ENCODE measurements at places on chromosomes 7 and 10.

GRCh38 chr10:60212195-60212594 lies 177.5 kb downstream of the ANK3 start:
- no peak for DNase-seq

GRCh38 chr10:132151286-132151950 lies 35.3 kb upstream of the DPYSL4 start:
- DNase-seq = no peak

DNA sequence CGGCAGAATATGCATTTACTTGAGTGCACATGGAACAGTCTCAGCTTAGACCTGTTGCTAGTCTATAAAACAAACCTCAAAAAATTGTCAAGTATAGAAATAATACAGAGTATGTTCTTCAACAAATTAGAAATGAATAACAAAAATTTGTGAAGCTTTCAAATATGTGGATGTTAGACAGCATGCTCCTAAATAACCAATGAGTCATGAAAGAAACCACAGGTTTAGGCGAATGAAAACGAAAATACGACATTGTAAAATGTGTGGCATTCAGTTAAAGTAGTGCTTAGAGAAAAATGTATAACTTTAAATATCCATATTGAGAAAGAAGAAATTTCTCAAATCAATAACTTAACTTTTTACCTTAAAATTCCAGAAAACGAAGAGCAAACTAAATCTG lies 760.0 kb upstream of the SORCS1 start:
- no peak for DNase-seq

- DNase-seq = no peak
Measured at GRCh38 chr7:94296881-94297280, 97.8 kb upstream of the COL1A2 start.

GRCh38 chr10:117137911-117138642 lies at the start of gene VAX1:
Gene VAX1, minus strand, starts transcription at chr10:117138270. Its CDS starts 214 bp downstream, at chr10:117138056.
- no peak for DNase-seq

DNA sequence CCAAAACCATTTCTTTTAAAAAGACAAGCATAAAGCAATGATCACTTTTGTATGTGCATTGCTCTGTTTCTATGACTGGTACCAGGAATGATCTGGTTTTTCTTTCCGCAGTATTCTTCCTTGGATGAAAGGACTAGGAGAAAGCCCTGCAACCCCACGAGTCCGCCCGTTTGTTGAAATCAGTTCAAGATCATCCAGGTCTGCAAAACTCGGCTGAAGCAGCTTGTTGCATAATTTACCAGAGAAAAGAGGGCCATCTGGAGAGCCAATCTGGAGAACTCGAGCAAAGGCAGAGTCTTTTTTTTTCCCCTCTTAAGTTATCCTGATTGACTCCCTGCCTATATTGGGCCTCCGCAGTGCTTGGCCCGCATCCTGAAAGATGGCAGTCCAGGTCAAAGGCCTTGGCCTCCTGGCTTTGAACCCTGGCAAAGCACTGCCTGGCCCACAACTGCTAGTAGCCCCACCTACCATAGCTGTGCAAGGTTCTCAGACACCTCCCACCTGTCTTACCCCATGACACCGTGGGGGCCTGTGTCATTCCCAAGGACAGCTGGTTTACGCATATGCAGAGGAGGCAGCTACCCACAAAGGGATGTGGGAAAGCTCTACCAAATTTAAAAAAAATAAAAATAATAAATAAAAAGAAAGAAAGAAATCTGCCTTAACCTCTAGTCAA lies 572.2 kb downstream of the INHBA start:
- no peak for DNase-seq

- no peak for DNase-seq
Measured at GRCh38 chr7:121961089-121961867, 88.3 kb downstream of the PTPRZ1 start.

DNA sequence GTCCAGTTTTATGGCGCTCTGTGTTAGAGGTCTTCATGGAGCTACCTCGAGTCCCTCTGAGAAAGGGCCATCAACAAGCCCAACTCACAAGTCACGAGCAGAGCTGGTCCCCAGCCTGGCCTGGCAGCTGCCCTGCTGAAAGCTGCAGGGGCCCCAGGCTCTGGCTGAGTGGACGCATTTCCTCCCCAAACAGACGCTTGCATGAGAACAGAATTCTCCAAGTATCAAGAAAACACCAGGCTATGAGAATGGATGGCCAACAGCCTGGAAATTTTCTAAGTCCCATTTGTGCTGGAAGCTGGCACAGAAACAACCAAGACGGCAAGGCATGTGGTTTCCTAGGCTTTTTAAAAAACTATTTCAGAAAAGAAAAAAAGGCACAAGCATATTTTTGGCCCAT lies 114.8 kb downstream of the FAM53B start:
- no peak for DNase-seq

DNA sequence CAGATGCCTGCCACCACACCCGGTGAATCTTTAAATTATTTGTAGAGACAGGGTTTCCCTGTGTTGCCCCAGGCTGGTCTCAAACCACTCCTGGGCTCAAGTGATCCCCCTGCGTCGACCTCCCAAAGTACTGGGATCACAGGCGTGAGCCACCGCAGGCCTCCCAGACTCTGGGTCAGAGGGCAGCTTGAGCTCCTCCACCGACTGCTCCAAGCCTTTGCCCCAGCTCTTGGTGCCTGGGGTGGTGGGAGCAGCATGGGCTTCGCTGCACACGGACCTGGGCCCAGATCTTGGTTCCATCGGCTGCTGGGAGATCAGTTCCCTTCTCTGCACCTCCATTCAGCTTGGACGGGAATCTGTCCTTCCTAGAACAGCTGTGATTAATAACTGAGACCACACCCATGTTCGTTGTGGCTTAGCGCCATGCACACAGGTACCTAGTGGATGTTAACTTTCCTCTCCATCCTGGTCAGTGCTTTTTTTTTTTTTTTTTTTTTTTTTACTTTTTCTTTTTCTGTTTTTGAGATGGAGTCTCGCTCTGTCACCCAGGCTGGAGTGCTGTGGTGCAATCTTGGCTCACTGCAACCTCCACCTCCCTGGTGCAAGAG lies 125.3 kb downstream of the CUX1 start:
- no peak for DNase-seq

DNA sequence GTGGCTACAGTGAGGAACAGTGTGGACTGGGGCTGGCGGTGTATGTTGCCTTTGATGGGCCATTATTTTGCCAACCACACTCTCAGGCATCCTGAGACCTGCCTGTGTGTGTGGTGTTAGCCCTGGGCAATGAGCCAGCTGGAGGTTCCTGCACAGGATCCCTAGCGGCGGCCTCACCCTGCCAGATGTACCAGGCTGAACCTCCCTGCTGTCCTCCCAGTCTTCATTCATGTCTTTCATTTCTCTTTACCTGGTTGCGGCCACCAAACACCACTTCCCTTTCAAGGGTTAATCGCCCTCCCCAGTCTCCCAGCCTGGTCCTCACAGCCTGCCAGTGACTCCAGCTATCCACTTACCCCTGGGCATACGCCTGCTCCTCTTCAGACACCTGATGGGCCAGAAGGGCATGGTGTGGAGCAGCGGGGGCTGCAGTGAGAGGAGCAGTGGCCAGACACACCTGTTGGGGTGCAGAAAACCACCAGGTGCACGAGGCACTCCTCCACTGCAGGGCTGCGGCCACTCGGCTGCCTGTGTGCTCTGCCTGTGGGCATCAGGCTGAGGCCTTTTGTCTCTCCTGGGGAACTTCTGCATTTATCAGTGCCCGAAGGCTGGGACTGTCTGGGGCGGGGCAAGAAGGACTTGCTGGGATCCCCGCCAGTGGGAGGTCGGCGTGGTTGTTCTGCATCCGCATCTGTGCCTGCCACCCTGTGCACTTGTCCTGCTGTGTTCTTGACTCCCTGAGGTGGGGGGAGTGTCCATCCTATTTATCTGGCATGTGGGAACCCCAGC lies 111.6 kb downstream of the ARHGAP22 start:
- no peak for DNase-seq

- DNase-seq = no peak
Measured at GRCh38 chr10:11042357-11042756, 24.7 kb downstream of the CELF2 start.

- DNase-seq = peak; percentile 5
Measured at GRCh38 chr7:64946772-64947171, 43.7 kb downstream of the ZNF273 start.

DNA sequence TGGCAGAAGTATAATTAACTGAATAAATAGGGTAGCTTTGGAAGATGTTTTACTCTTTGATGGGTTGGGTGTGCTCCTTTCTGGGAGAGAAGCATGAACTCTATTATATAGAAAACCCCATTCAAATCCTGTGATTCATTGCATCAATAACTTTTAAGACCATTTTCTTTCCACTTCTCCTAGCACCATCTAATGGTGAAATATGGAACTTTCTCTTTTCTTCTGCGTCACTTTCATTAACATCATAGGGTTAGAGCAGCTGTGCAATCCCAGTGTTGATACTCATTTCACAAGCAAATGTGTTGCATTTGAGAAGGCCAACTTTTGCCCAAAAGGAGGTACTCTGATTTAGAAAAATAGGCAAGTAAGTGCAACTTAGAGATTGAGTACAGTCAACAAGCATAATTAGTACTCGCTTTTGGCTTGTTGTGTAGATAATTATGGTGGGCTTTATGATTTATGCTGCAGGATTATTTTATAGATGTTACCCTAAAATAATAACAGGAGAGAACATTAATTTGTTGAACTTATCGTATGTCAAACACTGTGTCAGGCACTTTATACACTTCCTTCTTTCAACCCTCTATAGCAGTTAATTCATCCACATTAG lies 92.9 kb downstream of the CPED1 start:
- DNase-seq = no peak

- DNase-seq = no peak
Measured at GRCh38 chr7:132102942-132103341, 473.3 kb downstream of the PLXNA4 start.

GRCh38 chr7:90092506-90092905 lies 61.8 kb upstream of the STEAP1 start:
- DNase-seq = no peak

GRCh38 chr10:123639131-123639530 lies 27.0 kb upstream of the GPR26 start:
- DNase-seq = no peak

GRCh38 chr10:133204226-133205015 lies 25.6 kb upstream of the UTF1 start:
- DNase-seq = no peak

DNA sequence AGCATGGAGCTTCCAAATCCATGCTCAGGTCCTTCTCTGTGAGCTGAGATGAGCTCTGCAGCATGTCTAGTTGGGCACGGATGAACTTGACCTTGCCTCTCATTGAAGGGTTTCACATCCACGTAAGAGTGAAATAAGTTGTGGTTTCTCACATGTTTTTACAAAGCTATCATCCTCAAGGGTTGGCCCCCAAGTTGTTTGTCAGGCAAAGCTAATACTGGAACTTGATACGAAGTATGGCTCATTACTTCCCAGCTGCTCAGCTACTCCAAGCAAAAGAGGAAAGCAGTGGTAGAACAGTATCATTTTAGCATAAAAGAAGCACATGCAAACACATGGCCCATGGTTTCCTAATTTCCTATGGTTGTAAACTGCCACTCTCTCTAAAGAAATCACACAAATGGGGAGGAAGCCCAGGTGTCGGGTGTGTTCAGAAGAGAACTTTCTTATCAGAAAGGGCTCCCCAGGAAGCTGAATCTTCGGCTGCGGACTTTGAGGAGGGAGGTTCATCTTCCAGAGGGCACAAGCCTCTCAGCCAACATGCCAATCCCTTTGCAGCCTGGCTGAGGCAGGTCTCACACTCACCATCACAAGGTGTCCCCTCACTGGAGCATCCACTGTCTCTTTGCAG lies 45.3 kb downstream of the PDLIM1 start:
- no peak for DNase-seq

DNA sequence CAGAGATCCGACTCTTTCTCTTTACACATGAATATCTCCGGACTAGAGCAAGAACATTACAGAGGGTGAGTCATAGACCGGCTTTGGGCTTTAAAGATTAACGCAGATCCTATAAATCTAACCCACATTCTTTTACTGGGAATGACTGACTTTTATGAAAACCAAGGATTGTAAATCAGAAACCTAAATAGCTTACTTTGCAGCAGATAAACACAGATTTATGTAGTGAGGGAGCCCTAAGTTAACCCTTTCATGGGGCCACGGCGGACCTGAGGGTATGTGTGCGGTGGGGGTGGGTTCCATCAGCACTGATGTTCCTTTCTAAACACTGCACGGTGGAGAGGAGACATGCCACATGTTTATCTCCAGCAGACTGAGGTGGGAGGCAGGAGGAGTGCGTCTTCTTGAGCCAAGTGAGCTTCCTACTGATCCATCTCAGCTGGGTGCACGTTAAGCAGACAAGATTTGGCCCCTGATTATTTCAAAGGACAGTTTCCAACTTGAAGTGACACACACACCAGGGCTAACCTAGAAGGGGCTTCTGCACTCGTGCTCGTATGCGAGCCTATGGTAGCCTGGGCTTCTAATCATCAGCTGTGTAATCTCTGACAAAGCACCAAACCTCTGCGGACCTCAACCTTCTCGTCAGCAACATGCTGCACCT lies 127.6 kb downstream of the WDR11 start:
- no peak for DNase-seq

- DNase-seq = no peak
Measured at GRCh38 chr7:33643530-33643929, 261.8 kb upstream of the BMPER start.

GRCh38 chr7:46603780-46604179 lies 682.7 kb upstream of the IGFBP3 start:
- DNase-seq = no peak

DNA sequence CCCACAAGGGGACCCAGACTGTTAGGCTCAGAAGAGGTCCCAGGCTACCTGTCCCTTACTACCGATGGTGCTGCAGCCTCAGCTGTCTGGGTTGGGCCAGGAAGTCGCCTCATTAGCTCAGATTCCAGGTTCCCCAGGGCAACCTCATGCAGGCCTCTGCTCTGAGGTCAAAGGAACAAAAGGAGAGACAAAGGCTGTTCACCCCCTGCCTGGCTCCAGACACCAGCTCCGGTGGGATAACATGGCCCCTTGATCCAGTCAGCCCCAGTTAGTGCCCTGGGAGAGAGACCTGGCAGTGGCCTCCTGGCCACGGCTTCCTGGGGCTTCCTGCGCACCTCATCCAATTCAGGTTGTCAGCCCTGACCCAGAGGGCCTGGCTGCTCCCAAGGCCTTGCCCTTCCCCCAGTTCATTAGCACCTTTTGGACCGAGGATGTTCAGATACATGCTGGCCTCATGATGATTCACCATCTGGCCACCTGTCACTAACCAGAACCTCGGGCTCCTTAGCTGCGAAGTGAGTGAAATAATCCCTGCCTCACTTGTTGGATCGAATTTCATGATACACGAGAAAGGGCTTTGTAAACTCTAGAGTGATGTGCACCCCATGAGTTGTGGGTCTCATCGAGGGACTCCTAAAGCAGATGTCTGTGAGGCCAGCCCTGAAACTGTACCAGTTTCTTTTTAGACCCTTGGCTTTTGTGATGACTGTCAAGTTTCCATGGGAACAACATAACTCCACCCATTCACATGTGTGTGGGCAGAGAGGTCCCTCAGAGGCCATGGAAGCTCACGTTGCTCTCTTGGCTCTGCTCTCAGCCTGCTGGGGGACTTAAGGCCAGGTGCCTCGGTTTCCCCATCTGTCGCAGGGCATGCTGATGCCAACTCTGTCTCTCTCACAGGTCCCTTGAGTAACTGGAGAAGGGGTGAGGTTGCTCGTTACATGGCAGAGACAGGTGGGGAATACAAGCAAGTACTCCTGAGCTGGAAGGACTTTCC lies 79.5 kb upstream of the PCBD1 start:
- no peak for DNase-seq

All from stimulated activated CD4-positive, alpha-beta T cell treated with anti-CD3 and anti-CD28 coated beads, Interleukin-2, amount 100 ng/mL, for 48 hours (primary cell).